ENCODE measurements at places on chromosomes 6 and 20.

DNA sequence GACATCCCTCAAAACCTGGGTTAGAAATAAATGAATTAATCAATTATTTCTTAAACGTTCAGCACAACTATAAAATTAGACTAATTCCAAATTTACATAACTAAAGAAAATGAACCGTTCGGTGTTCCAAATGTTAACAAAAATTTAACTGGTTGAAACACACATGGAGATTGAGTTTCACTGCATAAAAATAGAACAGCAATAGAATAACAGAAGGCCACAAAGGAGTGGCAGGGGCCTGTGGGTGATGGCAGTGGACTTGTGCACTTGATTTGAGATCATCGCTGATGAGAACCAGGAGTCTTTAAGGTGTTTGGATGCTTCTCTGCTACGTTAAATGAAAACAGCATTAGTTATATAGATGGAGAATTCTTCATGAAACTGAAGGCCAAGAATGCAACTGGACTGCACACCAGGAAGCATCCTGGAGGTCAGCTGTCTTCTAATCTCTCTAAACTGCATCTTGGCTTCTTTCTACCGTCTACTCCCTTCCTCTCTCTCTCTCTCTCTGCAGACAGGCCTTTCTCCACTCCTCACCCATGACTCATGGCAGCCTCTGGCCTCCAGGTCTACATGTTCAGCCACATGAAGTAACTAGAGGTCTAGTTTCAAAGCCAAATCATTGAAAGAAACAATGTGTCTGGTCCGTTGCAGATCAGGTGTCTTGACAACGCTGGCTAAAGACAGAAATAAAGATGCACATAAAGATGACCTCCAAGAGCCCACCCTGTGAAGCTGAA, 111.3 kb downstream of the SIM1 start:
- peak; percentile 66 for DNase-seq

- no peak for DNase-seq
These were observed 154.5 kb upstream of the ZNF217 start for GRCh38 chr20:53748176-53748575.

DNA sequence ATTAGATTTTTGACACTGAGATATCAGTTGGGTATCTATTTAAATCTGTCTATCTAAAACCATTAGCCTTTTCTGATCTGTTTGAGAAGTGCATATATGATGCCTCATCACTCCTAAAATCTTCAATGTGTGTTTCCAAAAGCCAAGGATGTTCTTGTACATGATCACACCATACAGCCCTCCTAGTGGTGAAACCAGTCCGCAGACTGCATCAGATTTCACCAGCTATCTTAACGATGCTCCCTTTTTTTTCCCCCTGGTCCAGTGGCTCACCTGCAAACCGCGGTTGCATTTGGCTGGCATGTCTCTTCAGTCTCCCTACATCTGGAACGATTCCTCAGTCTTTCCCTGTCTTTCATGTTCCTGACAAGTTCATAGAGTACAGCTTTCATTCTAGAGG, 4.0 kb downstream of the KIZ start:
- no peak for DNase-seq

DNA sequence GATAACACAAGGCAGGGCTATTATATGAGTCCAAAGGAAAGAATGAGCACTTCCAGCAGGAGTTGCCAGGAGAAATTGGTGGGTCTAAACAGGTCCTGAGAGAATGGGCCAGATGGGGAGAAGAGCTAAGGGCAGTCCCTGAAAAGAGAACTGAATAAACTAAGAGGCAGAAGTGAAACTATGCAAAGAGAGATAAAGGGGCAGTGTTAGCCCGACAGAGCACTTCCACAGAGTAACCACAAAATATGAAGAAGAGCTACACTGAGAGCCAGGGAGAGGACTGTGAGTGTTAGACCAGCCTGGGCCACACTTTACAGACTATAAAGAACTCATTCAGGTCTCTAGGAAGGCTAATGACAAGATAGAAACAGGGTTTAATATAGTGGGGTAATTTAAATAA, 43.8 kb downstream of the RALGAPA2 start:
- DNase-seq, result peak; percentile 18

DNA sequence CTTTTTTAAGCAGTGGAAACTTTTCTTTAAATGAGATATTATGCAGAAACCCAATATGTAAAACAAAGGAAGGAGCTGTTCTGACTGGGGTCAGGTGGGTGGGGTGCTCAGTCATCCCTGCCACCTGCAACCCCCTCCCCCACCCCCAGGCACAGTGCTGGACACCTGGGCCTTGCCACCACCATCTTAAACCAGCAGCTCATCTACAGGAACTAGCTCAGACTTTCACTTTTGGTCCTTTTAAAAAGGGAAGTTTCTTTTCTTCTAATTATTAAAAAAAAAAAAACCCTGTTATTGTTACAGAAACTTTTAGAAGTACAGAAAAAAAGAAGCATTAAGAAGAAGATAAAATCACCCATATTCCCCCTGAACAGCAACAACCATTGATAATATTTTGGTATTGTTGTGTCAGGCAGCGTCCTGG, 37.1 kb downstream of the PPP1R16B start:
- DNase-seq, result no peak

DNA sequence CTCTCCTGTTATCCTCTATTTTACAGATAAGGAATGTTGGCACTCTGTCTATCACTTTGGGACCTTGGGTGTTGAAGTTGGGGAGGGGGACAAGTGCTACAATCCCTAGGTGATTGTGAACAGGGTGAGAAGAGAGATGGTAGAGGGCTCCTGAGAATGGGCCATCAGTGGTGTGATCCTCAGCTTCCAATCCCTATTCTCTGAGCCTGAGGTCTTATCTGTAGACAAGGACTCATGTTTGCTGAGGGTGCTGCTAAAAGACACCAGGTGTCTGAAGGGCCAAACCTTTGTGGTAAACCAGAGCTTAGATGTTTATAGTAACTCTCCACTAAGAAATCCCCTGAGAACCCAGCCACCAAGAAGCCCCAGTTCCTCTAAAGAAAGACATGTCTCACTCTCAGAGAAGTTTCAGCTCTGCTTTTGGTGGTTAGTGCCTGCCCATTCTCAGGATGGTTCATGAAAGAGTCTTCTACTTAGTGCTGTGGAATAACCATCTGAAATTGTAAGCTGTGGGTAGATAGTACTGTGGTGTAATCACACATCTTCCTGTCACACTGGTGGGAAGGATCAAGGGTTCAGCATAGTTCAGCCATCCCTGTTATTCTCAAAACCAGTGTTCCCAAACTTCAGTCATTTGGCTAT, 58.2 kb upstream of the IL20RA start:
- no peak for DNase-seq

GRCh38 chr6:43778131-43778855, 8.3 kb downstream of the VEGFA start:
- no peak for DNase-seq

- peak; percentile 34 for DNase-seq
These were observed 623 bp downstream of the MYBL2 start for GRCh38 chr20:43667341-43668132.

- DNase-seq, result no peak
These were observed 51.2 kb upstream of the RALGAPA2 start for GRCh38 chr20:20763650-20764049.

DNA sequence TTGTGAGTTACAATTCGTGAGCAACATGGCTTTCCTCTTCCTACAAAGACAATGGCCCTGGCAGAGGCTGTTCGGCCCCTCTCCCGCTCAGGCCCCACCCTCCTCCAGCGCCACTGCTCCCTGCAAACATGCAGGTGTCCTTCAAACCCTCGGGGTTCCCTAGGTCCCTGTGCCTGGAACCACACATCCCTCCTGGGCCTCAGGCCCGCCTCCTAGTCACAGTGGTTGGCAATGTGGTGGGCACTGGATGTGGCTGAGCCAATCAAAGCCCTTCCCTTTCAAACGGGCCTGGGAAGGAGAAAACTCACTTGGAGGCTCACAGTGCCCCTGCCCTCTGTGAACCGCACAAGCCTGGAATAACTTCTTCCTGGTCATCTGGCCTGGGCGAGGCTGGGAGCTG, 147.2 kb downstream of the TFAP2C start:
- DNase-seq, result no peak

GRCh38 chr20:47137231-47137870, 219.1 kb downstream of the ZMYND8 start:
- DNase-seq, result peak; percentile 54

DNA sequence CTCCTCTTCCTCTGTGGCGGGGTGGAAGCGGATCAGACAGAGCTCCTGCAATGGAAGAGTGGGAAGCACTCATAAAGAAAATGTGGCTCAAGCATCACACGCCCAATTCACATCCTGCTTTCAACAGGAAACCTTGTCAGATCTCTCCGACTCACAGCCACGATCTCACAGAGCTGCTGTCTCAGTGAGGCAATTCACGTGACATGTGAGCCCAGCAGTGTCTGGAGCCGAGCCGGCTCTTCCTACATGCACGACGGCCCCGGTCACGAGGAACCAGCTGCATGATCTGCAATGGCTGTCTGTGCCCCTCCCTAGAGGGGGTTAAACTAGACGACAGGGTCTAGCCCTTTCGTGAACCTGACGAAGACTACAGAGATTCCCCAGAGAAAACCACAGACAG, 29.5 kb upstream of the TCFL5 start:
- DNase-seq, result no peak

- peak; percentile 77 for DNase-seq
These were observed 5.0 kb upstream of the HSPA12B start for GRCh38 chr20:3727401-3728021.

DNA sequence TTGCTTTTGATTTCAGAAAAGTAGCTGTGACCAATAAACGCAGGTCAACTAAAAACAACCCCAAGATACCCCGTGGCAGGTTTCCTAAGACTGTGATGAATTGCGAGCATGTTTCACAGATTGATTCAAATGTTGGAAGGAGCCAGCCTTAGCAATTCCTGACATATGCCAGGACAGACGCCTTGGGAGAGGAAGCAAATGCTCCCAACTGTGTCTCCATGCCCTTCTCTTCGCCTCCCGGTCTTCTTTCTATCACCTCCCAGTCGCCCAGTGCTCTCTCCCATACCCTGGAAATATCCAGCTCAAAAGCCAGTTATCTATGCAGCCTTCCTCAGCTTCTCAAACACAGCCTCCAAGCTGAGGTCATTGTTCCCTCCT, 32.0 kb downstream of the KIAA0319 start:
- DNase-seq, result no peak

- no peak for DNase-seq
These were observed 10.8 kb upstream of the SF3B5 start for GRCh38 chr6:144106206-144106605.

DNA sequence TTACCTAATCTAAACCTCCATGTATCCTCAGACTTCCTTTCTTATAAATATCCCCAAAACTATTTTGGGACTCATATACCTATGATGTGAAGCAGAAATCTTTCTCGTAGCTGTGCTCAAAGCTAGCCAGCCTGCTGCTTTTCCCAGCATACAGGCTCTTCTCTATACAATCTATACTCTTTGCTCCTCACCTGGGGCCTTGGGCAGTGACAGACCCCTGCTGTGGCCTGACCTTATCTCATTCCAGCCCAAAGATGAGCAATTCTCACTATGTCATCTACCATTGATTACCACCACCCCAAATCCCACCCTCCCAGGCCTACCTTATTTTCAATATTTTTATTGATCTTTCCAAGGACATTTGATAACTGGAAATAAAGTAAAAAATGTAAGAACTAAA, 83.2 kb upstream of the FBXL4 start:
- no peak for DNase-seq

- peak; percentile 25 for DNase-seq
These were observed 35.2 kb downstream of the BMP6 start for GRCh38 chr6:7761051-7761450.

GRCh38 chr6:14476793-14477531, 359.4 kb downstream of the CD83 start:
- peak; percentile 93 for DNase-seq

- DNase-seq, result no peak
These were observed 15.3 kb downstream of the TRAF3IP2 start for GRCh38 chr6:111590209-111590980.

GRCh38 chr6:129710450-129711270, 683 bp upstream of the ARHGAP18 start:
- DNase-seq, result no peak

GRCh38 chr20:43895235-43895634, 19.4 kb upstream of the TOX2 start:
- no peak for DNase-seq

- peak; percentile 80 for DNase-seq
These were observed 7.8 kb downstream of the SYNGAP1 start for GRCh38 chr6:33427585-33428223.

- DNase-seq, result no peak
These were observed 135.6 kb downstream of the BTBD9 start for GRCh38 chr6:38503960-38504682.

- no peak for DNase-seq
These were observed 203.8 kb downstream of the MYLK4 start for GRCh38 chr6:2546901-2547300.

All from AG20443 (cell line).